ENCODE measurements at places on chromosomes 2 and 18.

DNA sequence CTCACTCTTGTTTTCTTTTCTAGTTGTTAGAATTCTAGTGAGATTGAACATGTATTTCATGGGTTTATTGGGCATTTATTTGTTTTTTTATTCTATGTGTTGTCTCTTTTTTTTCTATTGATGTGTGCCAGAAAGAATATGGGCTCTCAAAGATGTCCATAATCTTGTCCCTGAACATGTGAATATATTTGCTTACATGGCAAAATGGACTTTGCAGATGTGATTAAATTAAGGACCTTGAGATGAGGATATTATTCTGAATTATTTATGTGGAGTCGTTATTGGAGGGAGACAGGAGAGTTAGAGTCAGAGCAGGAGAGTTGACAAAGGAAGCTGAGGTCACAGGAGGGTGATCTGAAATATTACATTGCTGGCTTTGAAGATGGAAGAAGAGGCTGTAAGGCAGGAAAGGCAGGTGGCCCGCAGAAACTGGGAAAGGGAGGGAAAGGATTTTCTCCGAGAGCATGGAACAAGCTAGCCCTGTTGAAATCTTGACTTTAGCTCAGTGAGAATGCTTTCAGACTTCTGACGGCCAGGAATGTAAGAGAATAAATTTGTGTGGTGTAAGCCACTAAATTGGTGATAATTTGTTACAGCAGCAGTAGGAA, 82.8 kb downstream of the NABP1 start:
- DNase-seq, result no peak

- no peak for DNase-seq
These were observed 46.5 kb downstream of the EFEMP1 start for GRCh38 chr2:55877087-55877436.

DNA sequence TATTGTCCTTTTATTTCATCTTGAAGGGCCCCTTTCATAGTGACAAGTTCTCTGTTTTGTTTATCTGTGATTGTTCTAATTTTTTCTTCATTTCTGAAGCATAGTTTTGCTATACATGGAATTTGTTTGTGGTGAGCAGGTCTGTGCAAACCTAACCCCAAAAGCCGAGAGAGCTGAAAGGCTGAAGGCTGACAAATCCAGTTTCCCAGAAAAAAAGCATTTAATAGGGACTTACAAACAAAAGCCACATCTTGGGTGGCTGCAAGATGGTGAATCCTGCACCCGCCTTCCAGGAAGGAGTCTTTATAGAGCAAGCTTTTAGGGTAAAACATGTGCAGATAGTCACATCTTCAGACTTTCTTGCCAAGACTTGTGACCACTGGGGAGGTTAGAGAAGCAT, 473.4 kb upstream of the TRIB2 start:
- DNase-seq, result no peak

DNA sequence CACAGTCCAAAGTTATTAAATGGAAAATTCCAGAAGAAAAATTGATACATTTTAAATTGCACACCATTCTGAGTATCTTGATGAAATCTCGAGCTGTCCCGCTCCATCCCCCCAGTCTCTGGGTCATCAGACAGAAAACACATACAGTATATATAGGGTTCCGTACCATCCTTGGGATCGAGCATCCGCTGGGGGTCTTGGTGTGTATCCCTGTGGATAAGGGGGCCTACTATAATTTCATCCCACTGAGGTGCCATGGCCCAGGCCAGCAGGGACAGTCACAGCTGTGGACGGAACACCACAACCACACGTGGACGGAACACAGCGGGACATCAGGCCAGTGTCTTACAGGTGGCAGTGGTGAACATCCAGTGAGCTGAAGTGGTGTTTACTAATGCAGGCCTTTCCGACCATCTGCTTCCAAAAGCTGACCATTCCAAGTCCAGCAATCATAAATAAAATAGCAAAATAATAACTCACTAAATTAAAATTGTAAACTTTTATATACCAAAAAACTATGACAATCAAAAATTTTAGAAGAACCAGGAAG, 14.0 kb downstream of the TWIST2 start:
- no peak for DNase-seq

GRCh38 chr2:230765611-230766300, 53.1 kb downstream of the CAB39 start:
- no peak for DNase-seq

- DNase-seq, result no peak
These were observed 2.9 kb upstream of the CRIM1 start for GRCh38 chr2:36352701-36353100.

DNA sequence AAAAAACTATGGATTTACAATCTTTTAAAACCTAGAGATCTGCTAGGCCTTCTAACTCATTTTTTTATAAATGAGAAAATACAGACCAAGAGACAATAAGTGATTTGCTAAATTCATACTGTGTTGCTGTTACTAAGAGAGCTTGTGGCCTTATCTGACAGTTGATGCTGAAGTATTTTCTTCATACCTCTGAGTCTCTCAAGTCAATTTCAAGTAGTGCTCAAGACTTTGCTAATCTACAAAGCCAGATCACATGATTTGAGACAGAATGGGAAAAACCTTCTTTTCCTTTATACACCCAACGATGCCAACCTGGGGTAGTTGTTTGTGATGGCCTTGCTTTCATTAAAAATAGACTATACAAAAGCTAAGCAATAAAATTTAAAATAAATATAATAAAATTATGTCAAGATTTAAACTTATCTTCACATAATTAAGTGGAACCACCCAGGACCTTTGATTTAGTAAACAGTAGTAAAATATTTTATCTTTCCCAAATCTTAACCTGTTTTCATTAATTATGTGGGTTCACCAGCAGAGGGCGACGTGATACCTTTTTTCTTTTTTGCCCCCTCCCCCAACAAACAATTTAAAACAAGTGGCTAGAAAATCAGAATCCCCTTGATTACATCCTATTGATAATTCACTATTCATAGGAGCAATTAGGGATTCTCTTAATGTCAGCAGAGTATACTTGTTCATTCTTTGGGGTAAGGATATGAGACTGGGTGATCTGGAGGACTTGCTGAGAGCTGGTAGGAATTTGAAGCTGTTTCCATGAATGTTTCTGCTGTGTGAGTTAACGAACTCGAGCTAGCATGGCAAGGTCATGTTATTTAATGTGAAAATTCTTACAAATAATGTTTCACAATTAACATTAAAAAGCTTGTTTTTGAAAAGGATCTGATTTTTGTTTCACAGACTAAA, 49.6 kb upstream of the SLC5A7 start:
- DNase-seq, result no peak

GRCh38 chr2:176418768-176419167, 149.5 kb downstream of the MTX2 start:
- no peak for DNase-seq

- DNase-seq, result no peak
These were observed 43.2 kb downstream of the LPIN2 start for GRCh38 chr18:2969695-2970094.

GRCh38 chr2:102366406-102367112, 11.0 kb downstream of the IL18R1 start:
- DNase-seq, result no peak

Data from activated T-cell treated with anti-CD3 and anti-CD28 coated beads for 1 hour (primary cell).